ENCODE measurements at places on chromosomes 6 and 20.
A peak's percentile ranks its signal among the peaks of the same experiment; 100 is the strongest.

GRCh38 chr20:50762045-50762422, 30.7 kb downstream of the PARD6B start:
- DNase-seq: no peak

DNA sequence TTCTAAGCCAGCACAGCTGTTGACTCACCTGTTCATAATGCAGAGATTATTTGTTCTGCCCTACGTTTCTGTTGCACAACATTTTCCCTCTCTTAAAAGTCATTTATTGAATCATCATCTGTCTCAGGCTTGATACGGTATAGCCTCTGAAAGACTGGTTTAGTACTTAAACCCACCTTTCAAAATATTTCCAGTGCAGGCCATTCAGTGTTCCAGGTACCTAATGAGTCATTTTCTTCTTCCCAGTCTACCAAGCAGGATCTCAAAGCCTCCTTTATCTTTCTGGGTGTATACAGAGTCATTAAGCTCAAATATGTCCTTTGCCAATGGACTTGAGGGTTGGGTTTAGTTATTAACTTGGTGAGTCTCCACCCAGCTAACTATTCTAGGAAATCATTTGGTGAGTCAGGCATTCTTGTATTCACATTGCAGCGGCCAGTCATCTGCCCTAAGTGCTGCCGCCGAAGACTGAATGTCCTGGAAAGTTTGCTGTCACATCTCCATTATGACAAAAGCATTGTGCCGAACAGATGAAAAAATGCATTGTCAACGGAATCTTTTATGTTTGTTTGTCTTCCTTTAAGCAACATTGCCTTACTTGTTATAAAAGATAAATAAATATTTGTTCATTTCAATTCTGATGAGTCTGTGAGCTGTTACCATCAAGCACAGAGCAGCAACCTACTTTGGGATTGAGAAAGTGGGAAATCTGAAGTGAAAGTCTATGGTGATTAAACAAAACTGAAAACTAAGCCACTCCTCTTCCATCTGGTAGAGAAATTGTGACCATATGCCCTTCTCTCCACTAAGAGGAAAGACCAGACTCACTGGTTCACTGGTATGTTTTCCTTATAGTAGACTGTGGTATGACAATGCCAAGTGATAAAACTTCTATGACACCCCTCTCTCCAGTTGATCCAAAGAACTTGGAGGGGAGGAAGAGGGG, 14.3 kb upstream of the FAM135A start:
- DNase-seq: no peak

- no peak for DNase-seq
Observed at GRCh38 chr6:1592852-1593251, 16.9 kb upstream of the FOXC1 start.

- peak; percentile 26 for DNase-seq
Observed at GRCh38 chr6:138588805-138589434, 89.6 kb upstream of the NHSL1 start.

GRCh38 chr6:158972241-158973233, 27.5 kb downstream of the RSPH3 start:
- DNase-seq: no peak

DNA sequence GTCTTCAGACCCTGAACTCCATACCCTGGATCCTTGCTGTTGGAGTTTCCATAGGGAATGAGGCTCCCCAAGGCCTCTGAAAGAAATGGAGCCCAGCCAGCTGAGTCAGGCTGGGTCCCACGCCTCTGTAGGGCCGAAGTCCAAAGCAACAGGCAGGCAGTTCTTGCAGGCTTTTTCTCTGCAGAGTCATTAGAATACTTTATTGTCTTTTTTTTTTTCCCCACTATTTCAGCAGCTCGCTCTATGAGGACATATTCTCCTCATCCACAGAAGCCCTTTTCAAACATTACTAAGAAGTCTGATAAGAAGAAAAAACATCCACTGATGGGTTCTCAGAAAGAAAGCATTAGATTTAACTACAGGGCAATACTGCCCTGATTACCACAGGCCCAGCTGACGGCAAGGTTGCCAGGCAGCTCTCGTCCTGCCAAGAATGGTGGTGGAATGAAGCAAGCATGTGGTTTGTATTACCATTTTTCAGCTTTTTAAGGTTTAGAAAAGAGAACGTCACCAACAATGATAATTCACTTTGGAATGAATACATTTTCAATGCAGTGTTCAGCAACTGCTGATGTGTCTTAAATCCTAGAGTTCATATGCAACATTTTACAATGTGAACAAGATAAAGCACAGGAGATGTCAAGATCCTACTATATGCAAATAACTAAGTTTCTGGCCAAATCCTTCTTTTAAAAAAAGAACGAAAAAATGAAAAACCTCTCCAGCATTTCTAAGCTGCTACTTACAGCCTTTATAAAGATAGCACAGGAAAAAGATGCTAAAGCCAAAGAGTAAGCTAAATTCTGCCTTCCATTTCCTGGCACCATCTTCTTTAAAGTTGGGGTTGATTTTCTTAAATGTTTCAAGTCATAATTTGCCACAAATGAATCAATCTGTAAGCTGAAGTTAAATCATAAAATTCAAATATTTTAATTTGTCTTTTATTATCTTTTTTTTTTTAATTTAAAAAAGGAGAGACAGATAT, 223.6 kb upstream of the CITED2 start:
- DNase-seq: no peak

DNA sequence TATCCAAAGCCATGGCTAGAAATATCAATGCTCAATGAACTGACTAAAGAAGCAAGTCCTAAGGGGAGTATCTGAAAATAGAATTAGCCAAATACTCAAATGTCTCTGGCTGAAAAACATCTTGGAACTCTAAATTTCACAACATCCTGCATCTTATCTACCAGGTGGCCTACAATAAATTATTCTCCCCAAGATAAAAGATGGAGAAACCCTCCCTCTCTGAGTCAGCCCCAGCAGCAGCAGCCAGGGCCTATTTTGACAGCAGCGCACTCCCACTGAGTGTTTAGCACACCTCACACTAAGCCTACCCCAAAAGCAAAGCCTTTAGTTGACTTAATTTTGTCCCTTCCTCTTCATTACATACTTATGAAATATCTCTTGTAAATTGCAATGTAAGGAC, 5.9 kb downstream of the CALHM6 start:
- DNase-seq: no peak

- no peak for DNase-seq
Observed at GRCh38 chr6:109183109-109183650, 87.9 kb downstream of the CEP57L1 start.

- DNase-seq: no peak
Observed at GRCh38 chr6:47419621-47420020, 58.0 kb upstream of the CD2AP start.

- no peak for DNase-seq
Observed at GRCh38 chr6:139485742-139486475, 111.5 kb upstream of the CITED2 start.
